ENCODE measurements at places on chromosomes 16 and 17. TPM values are rescaled to one million over a fixed set of nuclear protein-coding genes. Genes with fewer than 3 reads are reported as not detected.

Gene NLRC3
- total RNA-seq: not detected

Gene PERCC1
- total RNA-seq: not detected

Gene CLDN9
- total RNA-seq: not detected

Gene CCL1
- not detected for total RNA-seq

All from H4 (cell line).